ENCODE measurements at places on chromosomes 5 and 9.

GRCh38 chr9:133946840-133947486, 45.2 kb downstream of the VAV2 start:
- no peak for DNase-seq

DNA sequence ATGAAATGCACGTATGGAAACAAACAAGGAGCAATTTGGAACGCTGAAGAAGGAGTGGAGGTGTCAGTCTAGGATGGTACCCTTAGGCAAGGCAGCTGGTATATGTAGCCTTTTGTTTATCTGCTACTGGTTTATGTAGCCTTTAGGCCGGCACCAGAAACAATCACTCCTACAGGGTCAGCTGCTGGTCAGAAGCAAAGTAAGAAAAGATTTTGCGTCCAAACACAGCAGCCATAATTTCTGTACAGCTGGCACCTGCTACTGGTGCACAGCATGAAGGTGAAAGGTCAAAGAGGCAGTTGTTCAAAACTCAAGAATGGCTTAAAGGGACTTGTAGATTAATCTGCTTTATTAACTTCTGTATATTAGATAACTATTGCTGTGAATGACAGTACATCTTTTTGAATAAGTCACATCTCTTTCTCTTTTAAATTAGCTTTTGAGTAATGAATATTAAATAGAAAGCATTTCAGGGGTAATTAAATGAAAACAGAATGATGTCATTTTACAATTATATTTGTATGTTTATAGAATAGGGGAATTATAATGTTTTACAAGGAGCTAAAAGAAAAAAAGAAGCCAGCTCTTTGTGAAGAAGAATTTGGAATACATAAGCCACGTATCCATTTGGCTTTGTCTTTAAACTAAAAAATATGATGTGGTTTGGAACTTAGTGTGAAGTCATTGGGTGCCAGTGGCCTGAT, 33.1 kb upstream of the TLX3 start:
- DNase-seq: no peak

- DNase-seq: no peak
Observed at GRCh38 chr5:137753691-137754187, 424 bp downstream of the HNRNPA0 start.

DNA sequence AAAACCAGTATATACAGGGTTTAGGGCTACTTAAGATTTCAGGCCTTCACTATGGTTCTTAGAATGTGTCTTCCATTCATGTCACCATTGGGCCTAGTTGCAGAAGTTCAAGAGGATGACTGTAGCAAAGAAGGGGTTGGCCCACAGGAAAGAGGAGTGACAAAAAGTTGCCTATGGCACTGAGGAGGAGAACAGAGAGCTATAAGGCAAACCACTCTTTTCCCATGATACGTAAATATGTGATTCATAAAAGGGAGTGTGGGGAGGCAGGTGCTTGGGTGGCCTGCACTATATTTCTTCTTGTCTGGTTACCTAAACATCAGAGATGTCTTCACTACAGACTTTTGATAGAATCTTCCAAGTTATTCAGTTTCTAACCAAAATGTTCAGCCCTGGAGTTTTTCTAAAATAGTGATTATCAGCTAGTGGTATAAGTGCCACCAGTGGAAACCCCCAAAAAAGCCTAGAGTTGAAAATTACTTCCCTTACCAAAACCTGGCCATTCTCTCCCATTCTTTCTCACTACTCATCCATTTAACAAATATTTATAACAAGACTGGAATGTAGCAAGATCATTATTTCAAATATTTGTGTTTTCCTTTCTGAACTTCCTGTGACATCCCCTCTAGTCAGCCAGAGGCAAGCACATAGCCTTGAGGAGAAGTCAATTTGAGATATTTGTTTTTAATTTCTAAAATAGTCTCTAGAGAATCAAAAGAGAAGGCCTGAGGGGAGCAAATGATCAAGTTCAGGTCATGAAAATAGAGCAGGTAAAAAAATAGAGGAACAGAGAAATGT, 367.4 kb downstream of the EFNA5 start:
- DNase-seq: no peak

- no peak for DNase-seq
Observed at GRCh38 chr5:1563051-1563461, 39.3 kb upstream of the LPCAT1 start.
